ENCODE measurements at places on chromosomes 16 and 17.

- DNase-seq, result no peak
These were observed 49.9 kb downstream of the TMEM235 start for GRCh38 chr17:78281249-78281845.

DNA sequence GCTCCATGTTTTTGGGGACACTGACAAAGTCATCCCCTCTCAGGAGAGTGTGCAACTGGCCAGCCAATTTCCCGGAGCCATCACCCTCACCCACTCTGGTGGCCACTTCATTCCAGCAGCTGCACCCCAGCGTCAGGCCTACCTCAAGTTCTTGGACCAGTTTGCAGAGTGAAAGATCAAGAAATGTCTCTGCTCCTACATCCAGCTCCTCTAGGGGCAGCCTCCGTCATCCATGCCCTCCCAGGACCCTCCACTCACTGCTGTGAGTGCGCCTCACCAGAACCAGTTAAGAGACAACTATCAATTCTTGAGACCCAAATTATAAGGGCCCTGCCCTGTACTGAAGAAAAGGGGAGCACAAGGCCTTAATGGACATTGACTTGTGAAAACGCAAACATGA, 1.1 kb downstream of the OVCA2 start:
- DNase-seq, result no peak

DNA sequence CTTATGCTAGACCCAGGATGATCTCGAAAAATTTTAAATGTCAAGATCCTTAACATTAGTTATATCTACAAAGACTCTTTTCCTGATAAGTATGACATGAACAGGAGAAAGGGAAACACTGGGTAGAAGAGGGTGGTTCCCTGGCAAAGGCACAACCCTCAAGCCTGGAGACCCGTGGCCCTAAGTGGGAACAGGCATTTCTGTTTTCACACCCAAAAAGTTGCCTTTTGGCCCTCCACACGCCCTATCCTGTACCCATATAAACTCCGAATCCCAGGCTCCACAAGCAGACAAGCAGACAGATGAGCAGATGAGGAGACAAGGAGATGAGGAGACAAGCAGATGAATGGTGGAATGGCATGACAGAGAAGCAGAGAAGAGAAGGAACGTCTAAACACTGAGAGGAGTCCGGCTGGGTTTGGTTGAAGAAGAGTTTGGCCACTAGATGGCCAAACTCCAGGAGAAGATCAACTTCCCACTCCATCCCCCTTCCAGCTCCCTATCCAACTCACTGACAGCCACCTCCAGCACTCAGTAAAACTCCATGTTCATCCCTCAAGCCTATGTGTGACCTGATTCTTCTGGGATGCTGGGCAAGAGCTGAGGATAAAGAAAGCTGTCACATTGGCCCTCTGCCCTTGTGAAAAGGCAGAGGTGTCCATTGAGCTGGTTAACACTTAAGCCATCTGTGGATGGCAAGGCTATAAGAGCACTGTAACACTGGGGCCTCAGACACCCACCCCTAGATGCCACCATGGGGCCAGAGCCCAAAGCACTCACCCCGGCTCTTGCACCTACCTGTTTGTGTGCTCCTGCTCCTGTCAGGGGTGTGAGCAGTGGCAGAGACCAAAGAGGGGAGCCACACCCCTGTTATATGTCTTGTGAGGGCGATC, 139.6 kb upstream of the FAM20A start:
- no peak for DNase-seq

- no peak for DNase-seq
These were observed 8.6 kb upstream of the NXPH3 start for GRCh38 chr17:49567104-49567521.

DNA sequence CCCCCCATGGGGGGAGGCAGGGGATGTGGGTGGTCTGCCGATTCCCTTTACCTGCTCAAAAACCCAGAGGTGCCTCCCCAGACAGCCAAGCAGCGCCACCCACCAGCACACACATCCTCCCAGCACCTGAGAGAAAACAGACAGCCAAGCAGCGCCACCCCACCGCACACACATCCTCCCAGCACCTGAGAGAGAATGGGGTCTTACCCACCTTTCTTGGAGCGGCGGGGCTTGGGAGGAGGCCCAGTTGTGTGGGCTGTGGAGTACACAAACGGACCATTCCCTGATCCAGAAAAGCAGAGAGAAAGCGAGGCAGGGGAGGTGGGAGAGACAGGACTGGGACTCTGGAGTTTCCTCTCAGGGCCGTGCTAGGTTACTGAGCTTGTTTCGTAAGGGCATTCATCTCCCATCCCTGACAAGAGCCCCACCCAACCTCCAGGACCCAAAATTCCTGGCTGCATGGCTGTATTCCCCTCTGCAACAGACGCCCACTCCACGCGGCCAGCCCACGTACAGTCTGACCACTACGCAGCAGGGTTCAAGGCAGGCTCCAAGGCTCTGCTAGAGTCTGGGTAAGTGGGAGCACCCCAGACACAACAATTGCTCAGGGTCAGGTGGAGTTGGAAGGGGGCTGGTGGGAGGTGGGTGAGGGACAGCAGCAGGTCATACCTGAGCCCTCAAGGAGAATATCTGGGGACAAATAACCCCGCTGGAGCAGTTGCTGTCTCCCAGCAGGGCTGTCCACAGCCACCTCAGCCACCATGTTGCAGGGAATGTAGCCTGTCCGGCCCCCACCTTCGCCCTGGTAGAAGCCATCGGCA, 22.3 kb downstream of the TSPOAP1 start:
- DNase-seq, result no peak

GRCh38 chr17:14580499-14580898, 279.6 kb downstream of the HS3ST3B1 start:
- DNase-seq, result no peak

GRCh38 chr16:66481943-66482390, 54.9 kb downstream of the BEAN1 start:
- DNase-seq, result no peak

DNA sequence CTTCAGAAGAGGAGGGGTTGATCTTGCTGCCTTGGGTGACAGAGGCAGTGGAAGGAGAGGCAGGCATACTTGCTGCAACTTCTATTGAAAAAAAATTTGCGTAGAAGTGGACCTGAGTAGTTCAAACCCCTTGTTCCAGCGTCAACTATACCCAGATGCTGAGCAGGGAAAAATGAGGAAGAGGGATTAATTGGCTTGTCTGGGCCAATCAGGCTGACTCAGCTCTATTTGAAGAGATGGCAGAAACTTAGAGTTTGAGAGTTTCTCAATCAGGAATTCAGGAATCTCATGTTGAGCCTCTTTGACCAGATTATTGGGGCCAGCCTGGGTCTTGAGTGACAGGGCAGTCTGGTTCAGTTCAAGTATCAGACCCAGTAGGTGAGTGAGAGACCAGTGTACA, 17.6 kb downstream of the CASC3 start:
- no peak for DNase-seq

- DNase-seq, result no peak
These were observed 5.7 kb downstream of the DLG4 start for GRCh38 chr17:7213895-7214299.

GRCh38 chr17:46991617-46992016, 12.6 kb upstream of the RPRML start:
- no peak for DNase-seq

DNA sequence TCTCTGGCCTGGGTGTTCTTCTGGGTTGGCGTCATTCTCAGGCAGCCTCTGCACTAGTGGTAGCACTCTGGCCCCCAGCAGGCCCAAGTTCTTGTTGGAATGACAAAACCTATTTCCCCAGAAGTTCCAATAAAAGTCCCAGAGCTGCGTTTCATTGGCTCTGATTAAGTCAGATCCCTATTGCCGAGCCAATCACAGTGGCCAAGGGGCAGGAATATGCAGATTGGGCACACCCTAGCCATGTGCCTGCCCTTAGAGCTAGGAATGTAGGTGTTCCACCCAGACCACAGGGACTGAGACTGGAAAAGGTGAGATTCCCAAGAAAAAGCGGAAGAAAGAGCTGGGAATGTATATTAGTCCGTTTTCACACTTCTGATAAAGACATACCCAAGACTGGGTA, 44.9 kb upstream of the POLR3E start:
- DNase-seq, result no peak

DNA sequence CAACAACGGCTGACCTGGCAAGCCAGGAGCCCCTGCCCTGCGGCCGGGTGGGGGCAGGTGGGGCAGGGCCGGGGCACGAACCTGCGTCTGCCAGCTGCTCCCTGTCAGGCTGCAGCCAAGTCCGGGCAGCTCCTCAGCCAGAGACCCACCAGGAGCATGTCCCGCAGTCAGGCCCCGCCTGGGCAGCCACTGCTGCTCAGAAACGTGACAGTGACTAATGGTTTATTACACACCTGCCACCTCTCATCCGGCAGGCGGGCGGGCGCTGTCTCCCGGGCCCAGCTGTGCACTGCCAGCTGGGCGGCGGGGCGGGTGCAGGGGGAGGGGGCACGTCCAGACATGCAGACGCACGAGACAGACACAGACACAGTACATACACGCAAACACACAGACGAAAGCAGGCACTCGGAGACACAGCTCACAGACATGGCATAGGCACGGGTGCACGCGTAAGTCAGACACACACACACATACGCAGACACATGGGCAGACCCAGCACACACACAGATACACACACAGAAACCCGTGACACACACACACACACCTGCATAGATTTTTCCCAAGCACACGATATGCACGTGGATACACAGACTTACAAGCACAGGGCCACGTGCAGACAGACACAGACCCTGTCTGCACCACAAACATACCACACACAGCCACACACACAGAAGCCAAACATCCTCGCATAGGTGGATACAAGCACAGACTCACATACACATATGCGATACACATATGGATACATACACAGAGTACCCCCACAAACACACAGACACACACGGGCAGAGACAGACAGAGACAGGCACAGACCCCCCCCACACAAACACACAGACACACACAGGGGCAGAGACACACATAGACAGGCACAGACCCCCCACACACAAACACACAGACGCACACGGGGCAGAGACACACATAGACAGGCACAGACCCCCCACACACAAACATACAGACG, 248.3 kb upstream of the CIBAR2 start:
- DNase-seq, result no peak

GRCh38 chr17:49443862-49444261, 29.2 kb upstream of the PHB1 start:
- no peak for DNase-seq

DNA sequence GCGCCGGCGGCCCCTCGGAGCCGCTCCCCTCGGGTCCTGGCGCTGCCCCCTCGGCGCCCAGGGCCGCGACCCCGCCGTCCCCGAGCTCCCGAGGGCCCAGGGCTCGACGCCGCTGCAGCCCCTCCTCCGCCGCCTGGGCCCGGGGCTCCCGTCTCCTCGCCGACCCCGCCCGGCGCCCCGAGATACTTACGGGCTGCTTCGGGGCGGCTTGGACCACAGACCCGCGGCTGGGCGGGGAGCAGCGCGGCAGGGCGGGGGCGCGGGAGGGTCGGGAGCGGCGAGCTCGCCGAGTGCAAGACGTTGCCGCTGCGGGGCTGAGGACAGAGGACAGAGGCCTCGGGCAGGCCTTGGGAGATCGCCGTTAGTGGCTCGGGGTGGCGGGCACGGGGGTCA, 290 bp downstream of the TOB1 start:
- DNase-seq, result no peak

DNA sequence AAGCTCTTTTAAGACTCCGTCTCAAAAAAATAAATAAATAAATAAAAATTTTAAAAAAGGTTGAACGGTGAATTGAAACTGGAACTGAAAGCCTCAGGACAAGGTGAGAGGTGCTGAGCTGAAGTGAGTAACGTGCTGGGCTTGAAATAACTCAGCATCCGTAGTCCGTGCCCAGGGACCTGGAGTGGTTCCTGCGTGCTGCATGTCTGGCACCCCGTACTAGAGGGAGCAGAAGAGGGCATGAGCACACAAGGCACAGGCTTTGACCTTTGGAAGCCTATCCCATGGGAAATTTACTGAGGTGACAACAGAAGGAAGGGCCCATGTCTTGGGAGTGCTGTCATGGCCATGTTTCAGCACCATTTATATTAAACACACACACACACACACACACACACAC, 4.5 kb upstream of the MEIOB start:
- no peak for DNase-seq

DNA sequence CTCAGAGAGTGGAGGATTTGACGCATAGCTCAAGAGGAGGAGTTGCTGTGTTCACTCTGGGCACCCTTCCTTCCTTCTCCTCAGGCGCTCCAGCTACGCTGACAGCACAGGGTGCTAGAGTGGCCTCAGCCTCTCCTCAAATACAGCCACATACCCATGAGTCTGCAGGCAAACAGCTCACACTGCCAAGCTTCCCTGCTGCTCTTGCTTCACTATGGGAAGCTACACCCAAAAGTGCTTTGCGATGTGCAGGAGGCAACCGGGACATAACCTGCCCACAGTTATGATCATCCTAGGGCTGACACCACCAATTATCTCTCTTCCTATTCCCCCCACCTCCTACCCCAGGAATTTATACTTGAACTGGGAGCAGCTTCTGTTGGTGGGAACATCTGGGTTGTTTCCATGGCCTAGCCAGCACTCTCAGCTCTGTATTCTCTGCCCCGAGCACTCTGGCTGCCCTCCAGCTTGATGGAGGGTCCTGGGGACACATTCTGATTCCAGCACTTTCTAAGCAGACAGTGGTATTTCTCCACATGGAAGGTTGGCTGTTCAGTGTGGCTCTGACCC, 40.3 kb upstream of the SREBF1 start:
- no peak for DNase-seq

GRCh38 chr17:60792250-60792898, 114.7 kb downstream of the BCAS3 start:
- DNase-seq, result no peak

- DNase-seq, result no peak
These were observed 2.1 kb downstream of the PRCD start for GRCh38 chr17:76541739-76542454.

GRCh38 chr17:18069101-18069500, 18.6 kb upstream of the DRG2 start:
- no peak for DNase-seq

DNA sequence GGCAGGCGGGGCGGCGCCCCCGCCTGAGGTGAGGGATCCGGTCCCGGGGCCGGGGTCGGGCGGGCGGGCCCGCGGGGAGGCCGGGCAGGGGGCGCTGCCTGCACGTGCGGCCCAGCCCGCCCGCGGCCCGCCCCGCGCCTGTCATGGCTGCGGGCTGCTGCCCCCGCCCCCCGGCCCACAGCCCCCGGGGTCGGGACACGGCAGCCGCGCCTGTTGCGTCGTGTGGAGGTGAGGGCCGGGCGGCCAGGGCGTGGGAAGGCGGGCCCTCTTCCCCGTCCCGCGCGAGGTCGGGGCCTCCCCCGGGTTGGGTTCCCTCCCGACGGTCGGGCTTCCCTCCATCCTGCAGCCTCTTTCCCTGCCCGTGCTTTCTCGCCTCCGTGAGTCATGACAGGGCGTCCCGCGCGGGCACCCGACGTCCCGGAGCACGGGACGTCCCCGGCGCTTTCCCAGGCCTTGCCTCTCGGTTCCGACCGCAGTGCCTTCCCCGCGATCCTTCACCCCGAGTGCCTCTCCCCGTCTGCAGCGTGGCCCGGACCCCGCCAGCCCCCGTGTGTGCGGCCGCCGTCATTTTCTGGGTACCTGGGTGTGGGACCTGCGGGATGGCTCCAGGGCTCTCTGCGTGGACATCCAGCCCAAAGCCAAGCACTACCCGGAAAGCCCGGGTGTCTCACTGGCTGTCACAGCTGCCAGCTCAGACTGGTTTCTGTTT, 76.7 kb downstream of the CHD9 start:
- peak; percentile 34 for DNase-seq

Data from C1 segment of cervical spinal cord (tissue), 14 donors.